ENCODE measurements at places on chromosomes 5 and 9.

- DNase-seq: no peak
Measured at GRCh38 chr9:123662057-123662776, 267.7 kb downstream of the DENND1A start.

DNA sequence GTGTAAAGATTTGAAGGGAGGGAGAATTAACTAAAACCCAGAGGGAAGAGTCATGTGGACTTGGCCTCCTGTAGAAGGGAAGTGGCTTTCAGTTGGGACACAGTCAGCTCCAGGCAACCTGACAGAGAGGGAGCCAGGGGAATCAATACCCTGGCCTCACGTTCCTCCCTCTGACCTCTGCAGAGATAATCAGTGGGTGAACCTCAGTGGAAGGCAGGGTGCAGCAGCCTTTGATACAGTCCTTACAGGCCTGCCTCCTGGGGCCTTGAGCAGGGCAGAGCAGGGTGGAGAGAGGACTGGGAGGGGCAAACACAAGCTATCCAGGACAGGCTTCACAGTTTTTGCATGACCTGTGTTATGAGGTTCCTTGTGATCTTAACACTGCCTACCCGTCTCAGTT, 61.9 kb upstream of the GPBP1 start:
- DNase-seq: no peak

GRCh38 chr9:32587901-32588300, 14.9 kb upstream of the NDUFB6 start:
- DNase-seq: no peak

DNA sequence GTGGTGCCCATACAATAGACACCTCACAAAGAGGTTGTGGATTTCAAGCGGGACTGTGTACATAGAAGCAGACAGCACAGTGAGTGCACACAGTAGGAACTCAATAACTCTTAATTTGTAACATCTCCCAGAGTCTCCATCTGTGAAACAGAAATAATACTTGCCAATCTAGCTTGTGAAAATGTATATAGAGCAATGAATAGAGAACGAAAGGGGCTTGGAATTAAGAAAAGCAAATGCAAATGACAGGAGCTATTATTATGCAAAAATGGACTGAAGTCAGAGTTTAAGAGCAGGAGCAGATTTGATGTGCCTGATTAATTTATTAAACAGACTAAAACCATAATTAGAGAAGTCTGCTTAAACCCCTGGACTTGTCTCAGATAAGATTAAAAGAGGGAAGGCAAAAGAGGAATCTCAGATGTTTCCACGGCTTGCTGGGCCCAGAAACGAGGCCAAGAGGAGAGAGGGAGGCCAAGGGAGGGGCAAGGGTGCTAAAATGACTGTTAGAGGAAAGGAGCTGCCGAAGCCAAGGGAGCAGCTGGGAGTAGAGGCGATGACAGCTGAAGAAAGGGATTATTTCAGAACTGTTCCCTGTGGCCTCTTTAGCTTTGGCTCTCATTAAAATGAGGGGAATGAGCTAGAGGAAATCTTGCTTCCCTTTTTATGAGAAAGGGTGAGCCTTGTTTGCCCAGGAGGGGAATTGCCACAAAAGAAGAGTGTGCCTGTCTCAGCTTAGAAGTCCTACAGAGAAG, 72.1 kb downstream of the FEM1C start:
- DNase-seq: no peak

DNA sequence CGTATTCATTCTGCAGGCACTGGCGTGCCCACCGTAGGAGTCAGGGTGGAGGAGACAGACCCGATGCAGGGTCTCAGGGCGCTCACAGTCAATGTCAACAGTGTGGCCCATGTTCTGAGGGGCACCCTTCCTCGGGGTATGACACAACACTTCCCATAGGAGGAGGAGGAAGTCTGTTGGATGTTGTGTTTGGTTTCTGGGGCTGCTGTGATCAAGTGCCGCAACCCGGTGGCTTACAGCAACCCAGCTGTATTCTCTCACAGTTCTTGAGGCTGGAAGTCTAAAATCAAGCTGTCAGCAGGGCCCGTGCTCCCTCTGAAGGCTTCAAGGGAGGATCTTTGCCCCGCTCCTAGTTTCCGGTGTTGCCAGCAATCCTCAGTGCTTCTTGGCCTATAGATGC, 5.6 kb upstream of the HNRNPAB start:
- no peak for DNase-seq

DNA sequence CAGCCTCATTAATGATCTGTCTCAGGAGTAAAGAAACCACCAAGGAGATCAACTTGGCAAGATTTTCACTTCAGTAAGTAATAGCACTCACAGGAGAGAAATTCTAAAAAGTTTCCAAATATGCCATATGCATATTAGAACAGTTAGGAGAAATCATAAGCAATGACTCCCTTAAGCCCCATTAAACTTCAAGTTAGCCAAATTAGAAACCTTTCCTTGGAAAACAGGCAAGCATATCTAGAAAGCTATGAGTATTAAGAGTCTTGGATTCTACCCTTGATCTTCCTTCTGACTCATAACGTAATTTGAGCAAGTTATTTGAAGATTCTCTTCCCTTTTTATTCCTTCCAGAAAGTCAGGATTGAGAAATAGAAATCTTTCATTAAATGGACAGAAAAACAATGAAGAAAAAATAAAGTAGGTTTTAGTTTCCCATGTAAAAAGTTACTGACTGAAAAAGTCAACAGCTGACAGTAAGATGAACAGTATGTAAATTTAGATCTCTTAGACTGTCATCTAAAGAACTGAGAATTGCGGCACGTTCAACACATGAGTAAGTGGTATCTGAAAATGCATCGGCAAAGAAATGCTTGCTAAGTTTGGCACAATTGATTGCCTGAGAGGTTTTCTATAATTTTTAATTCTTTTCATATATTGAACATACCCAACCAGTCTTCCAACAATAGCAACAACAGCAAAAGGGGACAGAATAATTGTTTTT, 565.7 kb upstream of the FTMT start:
- DNase-seq: no peak
